Left ventricle myocardium superior (tissue), 1 donor: ENCODE measurements at places on chromosomes 5 and 9. TPM values are rescaled to one million over a fixed set of nuclear protein-coding genes. Genes with fewer than 3 reads are reported as not detected.

Gene GOLGA2
- 83.5 TPM for total RNA-seq

DNA sequence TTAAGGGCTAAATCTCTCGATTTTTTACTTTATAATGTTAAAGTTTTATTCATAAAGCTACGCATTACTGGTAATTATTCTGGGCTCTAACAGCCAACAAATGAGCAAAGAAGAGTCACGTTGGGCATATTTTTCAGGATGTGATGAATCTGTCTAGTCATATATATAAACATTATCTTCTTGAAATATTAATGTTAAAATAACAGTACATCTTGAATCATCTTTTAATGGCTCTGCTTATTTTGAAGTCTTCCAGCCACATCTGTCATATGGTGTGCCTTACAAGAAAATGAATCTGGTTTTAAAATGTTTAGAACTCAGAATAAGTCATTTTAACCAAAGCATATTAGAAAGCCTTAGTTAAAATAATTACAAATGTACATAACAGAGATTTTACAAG lies 96.9 kb downstream of the CWC27 start:
- DNase-seq = no peak

DNA sequence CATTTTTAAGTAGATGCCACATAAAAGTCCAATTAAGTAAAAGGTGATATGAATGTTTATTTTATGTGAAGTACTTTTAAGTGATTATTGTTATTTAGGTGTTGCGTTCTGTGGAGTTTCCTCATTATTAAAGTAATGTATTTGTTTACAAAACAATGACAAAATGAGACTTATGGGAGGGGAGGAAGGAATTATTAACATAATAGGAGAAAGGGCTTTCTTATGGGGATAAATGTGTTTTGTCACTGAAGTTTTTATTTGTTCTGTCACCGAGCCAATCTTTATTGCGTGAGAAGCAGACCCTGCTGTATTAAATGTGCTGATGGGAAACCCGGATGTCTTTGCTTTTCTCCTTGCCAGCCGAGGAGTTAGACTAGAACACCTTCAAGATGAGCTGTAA lies 44.5 kb downstream of the TRIO start:
- no peak for DNase-seq

GRCh38 chr5:5957737-5958136 lies 420.6 kb downstream of the MED10 start:
- DNase-seq = no peak
